ENCODE measurements at places on chromosomes 1 and 21.

GRCh38 chr1:81834268-81834667 is 33.5 kb downstream of the ADGRL2 start:
- no peak for DNase-seq

DNA sequence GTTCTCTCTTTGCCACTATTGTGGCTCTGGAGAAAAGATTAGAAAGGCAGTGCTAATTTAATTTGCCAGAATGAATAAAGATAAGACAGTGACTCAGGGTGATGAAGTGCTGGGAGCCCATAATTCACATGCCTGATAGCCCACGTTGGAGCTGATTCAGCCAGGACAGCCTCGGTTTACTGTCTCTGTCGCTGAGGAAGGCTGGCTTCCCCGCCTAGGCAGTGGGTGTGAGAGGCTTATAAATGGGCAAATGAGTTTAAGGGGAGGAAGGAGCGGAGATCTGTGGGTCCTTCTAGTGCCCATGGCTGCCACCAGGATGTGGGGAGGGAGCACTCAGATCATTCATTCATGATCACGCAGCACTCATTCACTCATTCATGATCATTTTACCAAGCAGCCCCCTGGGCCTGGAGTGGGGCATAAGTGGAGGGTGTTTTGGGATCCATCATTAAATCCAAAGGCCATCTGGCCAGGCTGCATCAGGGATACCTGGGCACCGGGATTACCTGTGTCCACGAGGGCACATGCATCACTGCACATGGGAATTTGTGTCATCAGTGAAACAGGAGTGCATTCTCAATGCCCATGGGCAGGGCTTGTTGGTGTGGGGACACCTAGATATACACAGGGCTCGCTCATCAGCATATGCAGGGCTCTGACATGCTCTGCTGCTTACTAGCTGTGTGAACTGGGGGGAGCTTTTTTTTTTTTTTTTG is 315.4 kb downstream of the MATN1 start:
- no peak for DNase-seq

GRCh38 chr1:98388441-98388840 is 273.1 kb upstream of the SNX7 start:
- DNase-seq, result no peak

DNA sequence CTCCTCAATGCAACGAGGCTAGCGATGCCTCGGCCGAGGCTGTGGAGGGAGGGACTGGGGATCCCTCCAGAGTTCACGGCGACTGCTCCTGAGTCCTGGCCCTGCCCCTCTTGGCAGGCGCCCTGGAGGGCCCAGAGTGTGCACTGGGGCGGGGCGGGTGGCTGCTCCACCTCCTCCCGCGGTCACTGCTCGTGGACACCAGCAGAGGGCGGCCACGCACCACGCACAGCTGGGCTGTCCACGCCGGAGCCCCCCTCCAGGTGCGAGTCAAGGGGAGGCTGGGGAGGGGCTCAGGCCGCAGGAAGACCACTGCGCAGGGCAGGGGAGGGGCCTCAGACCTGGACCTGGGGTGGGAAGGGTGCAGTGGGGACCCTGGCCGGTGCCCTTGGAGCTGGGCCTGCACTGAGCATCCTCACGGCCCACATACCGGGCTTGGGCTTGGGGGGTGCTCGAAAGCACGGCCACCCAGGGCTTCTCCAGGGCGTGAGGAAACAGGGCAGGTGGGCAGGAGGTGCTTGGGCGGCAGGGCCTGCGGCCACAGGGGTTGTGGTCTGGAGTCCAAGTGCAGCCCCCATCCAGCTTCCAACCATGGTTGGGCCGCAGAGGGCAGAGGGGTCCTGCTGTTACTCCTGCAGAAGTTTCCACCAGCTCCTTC is 20.6 kb upstream of the TTC34 start:
- DNase-seq, result no peak

DNA sequence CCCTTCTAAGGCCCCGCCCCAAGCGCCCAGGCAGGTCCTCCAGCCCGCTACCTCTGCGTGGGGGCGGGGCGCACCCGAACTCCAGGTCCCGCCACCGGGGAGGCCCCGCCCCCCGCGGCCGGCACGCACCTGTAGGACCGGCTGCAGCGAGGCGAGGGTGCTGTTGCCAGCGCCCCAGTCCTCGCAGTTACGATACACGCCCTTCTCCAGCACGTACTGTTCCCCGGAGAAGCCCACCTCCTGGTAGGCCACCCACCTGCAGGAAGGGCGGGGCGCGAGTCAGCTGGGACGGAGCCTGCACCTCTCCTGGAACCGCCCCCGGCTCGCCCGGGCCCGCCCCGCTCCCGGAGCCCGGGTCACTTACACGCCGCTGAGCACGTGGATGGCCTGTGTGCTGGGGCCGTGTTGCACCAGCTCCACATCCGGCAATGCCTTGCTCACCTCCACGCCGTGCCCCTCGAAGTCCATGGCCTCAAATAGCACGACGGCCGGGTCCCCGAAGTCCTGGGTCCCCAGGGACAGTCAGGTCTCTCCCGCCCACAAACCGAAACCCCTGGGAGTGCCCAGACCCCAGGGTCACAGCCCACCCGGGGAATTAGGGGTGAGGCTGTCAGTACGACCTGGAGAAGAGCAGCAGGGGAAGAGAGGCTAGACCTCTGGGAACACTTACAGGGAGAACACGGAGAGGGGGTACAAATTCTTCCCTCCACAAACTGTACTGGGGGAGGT is 17.3 kb downstream of the CRYBG2 start:
- peak; percentile 86 for DNase-seq

DNA sequence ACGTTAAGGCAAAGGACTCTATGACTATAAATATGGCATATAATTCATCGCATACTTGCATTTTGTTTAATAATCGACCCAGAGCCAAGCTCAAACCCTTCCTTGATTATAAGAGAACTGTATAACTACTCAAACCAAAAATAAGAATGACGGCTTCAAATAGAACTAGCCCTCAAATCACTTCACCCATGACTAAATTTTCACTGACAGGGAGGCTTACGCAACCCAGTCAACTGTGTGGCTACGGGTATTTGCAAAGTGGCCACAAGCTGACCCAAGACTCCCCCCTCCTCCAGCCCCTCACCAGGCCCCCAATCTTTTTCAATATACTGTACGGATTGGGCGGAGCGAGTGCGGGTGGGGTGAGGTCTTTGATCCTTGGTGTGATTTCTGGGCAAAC is 268.3 kb downstream of the ASTN1 start:
- no peak for DNase-seq

GRCh38 chr1:72845981-72846380 is 563.6 kb upstream of the NEGR1 start:
- no peak for DNase-seq

DNA sequence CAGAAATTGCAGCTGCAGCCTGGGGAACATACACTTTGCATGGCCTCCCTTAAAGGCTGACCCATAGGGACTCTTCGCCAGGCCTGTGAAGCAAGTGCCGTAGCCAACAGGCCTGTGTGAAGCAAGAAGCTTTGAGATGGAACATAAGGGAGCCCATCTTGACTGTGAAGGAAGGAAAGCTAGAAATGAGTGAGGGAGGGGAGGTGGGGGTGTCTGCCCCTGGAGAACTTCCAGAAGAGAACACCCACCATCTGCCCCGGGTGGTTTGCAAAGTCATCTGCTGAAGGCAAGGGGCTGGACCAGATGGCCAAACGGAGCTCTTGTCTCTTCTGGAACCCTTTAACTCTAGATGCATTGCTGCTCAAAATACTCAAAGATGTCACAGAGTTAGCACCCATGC is 103.3 kb upstream of the GRIK3 start:
- no peak for DNase-seq

DNA sequence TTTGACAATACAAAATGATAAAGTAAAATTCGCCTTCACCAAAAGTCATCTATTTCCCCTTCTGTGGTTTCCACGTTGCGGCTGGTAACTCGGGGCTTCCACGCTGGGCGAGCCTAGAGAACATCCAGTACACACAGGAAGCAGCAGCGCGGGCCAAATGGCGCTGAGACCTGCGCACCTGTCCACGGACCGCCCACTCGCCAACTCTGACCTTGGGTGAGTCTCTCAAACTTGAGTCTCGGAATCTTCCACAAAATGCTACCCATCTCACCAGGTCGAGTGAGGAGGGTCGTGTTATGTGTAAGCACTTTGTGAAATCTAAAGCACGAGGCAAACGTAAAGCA is 820 bp upstream of the TTF2 start:
- peak; percentile 55 for DNase-seq

DNA sequence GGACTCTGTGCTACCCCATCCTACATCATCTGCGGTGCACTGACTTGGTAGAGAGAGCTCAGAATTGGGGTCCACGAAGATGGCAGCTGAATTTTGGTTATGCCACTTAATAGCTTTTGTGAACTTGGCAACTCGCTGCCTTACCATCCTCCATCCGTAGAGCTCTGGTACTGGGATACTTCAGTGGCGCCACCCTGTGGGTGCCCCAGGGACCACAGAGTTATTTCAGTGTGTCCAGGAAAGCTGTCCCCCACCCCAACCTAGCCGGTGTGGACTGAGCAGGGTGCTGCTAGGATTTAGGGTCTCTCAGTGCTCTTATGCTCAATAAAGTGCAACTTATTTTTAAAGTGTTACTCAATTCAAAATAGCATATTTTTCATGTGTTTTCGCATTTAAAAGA is 9.0 kb upstream of the USF1 start:
- no peak for DNase-seq

- no peak for DNase-seq
Measured at GRCh38 chr1:64842224-64842623, 97.3 kb downstream of the RAVER2 start.

GRCh38 chr1:206693029-206693428 is 8.3 kb downstream of the MAPKAPK2 start:
- DNase-seq, result no peak

GRCh38 chr1:113456967-113457366 is 66.7 kb downstream of the MAGI3 start:
- DNase-seq, result no peak

- DNase-seq, result no peak
Measured at GRCh38 chr21:41597227-41597626, 89.3 kb upstream of the TMPRSS2 start.

DNA sequence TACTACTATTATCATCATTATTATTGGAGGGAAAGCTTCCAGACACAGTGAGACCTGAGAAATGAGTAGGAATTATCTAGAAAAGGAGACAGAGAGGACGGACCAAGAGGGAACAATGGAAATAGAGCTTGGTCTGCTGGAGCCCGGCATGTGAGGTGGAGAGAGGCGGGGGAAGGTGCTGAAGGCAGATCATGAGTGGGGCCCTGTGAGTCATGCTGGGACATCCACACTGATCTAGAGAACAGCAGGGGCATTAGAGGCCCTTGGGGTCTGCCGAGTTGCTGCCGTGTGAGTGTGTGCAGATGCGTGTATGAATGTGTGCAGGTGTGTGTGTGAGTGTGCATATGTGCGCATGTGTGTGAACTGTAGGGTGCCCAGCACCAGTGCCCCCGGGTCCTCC is 65.7 kb downstream of the TMCO4 start:
- DNase-seq, result no peak

- no peak for DNase-seq
Measured at GRCh38 chr1:246528933-246529731, 22.1 kb upstream of the SMYD3 start.

- DNase-seq, result no peak
Measured at GRCh38 chr1:14292520-14292919, 306.0 kb upstream of the KAZN start.

- DNase-seq, result no peak
Measured at GRCh38 chr1:201395936-201396335, 3.2 kb downstream of the LAD1 start.

- no peak for DNase-seq
Measured at GRCh38 chr1:223763881-223764280, 51.5 kb downstream of the CAPN2 start.

DNA sequence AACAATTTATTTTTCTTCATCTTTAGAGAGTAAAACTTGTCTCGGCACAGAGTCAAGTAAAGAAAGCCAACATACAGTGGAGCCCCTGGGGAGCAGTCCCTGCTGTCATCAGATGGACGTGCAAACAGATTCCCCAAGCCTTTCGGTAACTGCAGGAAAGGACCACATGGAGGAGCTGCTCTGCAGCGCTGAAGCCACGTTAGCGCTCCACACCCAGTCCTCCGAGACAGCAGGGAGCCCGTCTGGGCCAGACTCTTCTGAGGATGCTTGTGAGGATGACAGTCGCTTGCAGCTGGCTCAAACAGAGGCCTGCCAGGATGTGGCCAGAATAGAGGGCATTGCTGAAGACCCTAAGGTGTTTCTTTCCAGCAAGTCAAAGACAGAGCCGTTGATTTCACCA is 77.1 kb upstream of the SCCPDH start:
- DNase-seq, result no peak

DNA sequence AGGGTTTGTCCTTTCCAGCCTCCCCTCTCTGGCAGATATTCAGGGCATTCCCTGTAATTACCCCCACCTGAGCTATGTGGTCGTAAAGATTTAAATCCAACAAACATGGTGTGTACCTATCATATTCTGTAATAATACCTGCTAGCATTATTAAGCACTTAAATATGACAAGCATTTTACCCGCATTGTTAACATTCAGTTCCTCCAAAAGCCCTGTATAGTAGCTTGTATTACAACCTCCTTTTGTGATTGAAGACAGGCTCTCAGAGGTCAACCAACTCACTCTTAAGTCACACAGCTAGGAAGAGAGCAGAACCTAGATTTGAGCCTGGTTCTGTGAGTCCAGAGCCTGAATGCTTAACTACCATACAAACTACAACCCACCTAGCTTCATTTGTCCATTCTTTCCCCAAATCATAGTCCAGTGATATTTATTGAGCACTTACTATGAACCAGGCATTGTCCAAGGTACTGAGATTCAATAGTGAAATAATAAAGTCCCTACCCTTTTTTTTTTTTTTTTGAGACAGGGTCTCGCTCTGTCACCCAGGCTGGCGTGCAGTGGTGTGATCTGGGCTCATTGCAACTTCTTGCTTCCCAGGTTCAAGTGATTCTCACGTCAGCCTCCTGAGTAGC is 13.8 kb upstream of the KDM4A start:
- no peak for DNase-seq
